Activated T-helper 2 cell treated with anti-CD3 and anti-CD28 coated beads, Interferon-gamma antibody, Interleukin-2, Interleukin-4, amounts not matched to agents 10 μg/mL and 5 μg/mL and 100 μg/mL, durations not matched to agents 14 hours and 24 hours and 36 hours (primary cell): ENCODE measurements at places on chromosomes 2 and 18. TPM values are rescaled to one million over a fixed set of nuclear protein-coding genes. Genes with fewer than 3 reads are reported as not detected.

DNA sequence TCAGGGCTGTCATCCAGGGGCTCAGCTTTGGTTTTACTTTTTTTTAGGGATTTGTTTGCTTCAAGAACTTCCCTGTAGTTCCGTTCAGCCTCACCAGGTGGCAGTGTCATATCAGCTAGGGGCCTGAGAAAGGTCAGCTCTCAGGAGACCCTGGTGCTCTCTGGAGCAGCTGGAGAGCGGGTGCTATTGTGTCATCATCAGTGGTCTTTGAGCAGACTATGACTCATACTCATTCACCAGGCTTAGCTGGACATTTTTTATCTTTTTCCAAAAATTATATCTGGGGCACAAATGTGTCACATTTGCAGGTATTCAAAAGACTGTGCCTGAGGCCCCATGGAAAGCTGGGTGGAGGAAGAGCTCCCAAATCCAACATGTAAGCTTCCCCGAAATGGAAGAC is 24.4 kb downstream of the ZNF892 start:
- H3K4me1 ChIP-seq = no peaks in the 10 kb centered on the region
- DNase-seq = no peak
- no peaks in the 10 kb centered on the region for H3K27me3 ChIP-seq
- no peak overlapping the region for H3K27ac ChIP-seq
- no peaks in the 10 kb centered on the region for H3K36me3 ChIP-seq

DNA sequence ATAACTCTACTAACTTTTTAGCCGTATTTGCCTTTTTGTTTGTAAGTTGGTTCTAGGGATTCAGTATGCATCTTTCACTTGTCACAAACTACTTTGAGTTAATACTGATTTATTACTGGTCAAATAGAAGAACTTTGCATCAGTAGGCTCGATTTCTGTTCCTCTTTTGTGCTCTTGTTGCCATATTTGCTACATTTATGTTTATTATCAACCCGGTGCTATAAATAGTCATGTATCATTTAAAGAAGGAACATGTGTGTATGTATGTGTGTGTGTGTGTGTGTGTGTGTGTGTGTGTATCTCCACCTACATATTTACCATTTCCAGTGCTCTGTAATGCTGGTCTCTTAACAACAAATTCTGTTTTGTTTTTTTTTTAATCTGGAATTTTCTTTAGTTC is 79.6 kb upstream of the B3GNT7 start:
- no peaks in the 10 kb centered on the region for H3K36me3 ChIP-seq
- peaks cover 8% of the 10 kb centered on the region for H3K27me3 ChIP-seq
- no peaks in the 10 kb centered on the region for H3K4me1 ChIP-seq
- no peak overlapping the region for H3K27ac ChIP-seq
- no peak overlapping the region for H3K4me3 ChIP-seq
- DNase-seq = no peak

- H3K27ac ChIP-seq = no peak overlapping the region
- peaks cover 6% of the 10 kb centered on the region for H3K27me3 ChIP-seq
- no peak overlapping the region for H3K4me3 ChIP-seq
- H3K36me3 ChIP-seq = no peaks in the 10 kb centered on the region
Measured at GRCh38 chr2:69704446-69704845, 37.5 kb upstream of the ANXA4 start.

GRCh38 chr18:47931718-47932103 is 1.3 kb upstream of the SMAD2 start:
- peak overlapping the region; percentile 83 for H3K4me3 ChIP-seq
- peak; percentile 39 for DNase-seq
- H3K27ac ChIP-seq = peak overlapping the region; percentile 92
- peaks cover 41% of the 10 kb centered on the region for H3K4me1 ChIP-seq
- peaks cover 28% of the 10 kb centered on the region for H3K36me3 ChIP-seq

- H3K4me1 ChIP-seq = no peaks in the 10 kb centered on the region
- no peak overlapping the region for H3K27ac ChIP-seq
- H3K36me3 ChIP-seq = no peaks in the 10 kb centered on the region
- no peak for DNase-seq
- no peak overlapping the region for H3K4me3 ChIP-seq
- H3K27me3 ChIP-seq = no peaks in the 10 kb centered on the region
Measured at GRCh38 chr18:42743373-42744138, 371.9 kb downstream of the RIT2 start.

GRCh38 chr18:250685-251084 is 17.2 kb downstream of the THOC1 start:
- H3K27me3 ChIP-seq = no peaks in the 10 kb centered on the region
- no peak for DNase-seq
- no peak overlapping the region for H3K27ac ChIP-seq
- peaks cover 67% of the 10 kb centered on the region for H3K36me3 ChIP-seq
- H3K4me1 ChIP-seq = no peaks in the 10 kb centered on the region
- no peak overlapping the region for H3K4me3 ChIP-seq

DNA sequence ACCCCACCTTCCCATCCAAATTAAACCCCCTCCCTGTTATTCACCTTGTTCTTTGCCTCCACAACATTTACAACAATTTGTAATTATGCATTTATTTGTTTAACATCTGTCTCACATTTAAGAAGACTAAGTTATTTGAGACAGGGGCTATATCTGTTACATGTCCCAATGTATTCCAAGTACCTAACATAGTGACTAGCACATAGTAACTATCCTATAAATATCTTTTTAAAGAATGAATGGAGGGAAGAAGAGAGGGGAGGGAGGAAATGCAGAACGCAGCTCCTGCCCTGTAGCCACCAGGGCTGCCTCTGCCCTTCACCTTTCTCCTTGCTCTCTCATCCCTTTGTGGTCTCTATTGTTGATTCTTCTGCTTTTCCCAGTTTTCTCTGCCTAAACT is 40.6 kb downstream of the HDHD2 start:
- H3K4me3 ChIP-seq = no peak overlapping the region
- no peaks in the 10 kb centered on the region for H3K27me3 ChIP-seq
- no peaks in the 10 kb centered on the region for H3K4me1 ChIP-seq
- H3K36me3 ChIP-seq = peaks cover 45% of the 10 kb centered on the region
- DNase-seq = no peak

GRCh38 chr2:169363560-169364150 is 1.3 kb upstream of the LRP2 start:
- H3K4me1 ChIP-seq = peaks cover 36% of the 10 kb centered on the region
- H3K4me3 ChIP-seq = peak overlapping the region; percentile 90
- H3K27me3 ChIP-seq = peaks cover 49% of the 10 kb centered on the region

DNA sequence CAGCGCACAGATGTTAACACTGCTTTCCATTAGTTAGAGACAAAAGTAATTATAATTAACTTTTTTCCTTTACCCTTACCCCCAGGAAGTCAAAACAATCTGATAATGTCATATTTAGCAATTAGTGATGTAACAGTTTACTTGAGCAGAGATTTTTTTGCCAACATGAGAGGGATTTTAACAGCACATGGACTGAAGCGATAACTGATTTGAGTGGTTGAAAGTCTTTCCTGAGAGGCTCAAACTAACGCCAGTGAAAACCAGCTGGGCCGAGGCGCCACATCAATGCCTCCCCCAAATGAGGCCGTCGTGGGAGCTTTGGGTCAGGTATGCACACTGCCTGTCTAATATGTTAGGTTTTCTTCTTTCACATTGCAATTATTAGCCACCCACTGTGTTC is 469.9 kb upstream of the SMIM21 start:
- H3K36me3 ChIP-seq = no peaks in the 10 kb centered on the region
- H3K27me3 ChIP-seq = no peaks in the 10 kb centered on the region

DNA sequence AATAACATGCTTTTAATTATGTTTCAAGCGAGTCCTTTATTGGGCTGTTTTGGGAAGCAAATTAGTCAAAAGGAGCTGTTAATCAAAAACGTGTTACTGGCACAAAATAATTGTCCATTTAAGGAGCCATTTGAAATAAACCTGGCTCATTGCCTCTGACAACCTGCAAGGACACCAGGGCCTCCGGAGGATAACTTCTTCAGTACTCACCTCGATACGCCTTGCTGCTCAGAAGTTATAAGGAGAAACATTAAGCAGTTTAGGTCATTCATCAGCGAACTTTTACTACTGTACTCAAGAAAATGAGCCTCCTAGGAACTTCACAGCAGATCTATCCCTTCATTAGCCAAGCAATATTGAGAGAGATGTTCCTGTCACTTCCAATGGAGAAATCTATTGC is 1579.2 kb upstream of the ACVR2A start:
- no peak overlapping the region for H3K4me3 ChIP-seq
- H3K27ac ChIP-seq = no peak overlapping the region
- DNase-seq = no peak

DNA sequence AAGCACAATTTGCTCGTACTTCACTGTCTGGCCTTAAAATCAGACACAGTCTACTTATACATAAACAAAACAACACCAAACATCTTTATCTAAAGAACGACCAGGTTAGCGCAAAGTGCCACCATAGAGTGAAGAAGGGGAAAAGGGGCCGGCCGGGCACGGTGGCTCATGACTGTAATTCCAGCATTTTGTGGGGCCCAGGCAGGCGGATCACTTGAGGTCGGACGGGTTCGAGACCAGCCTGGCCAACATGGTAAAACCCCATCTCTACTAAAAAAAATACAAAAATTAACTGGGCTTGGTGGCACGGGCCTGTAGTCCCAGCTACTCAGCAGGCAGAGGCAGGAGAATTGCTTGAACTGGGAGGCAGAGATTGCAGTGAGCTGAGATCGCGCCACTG is 118.5 kb upstream of the RIOK3 start:
- H3K4me1 ChIP-seq = peaks cover 6% of the 10 kb centered on the region
- H3K27me3 ChIP-seq = no peaks in the 10 kb centered on the region
- DNase-seq = no peak
- peaks cover 8% of the 10 kb centered on the region for H3K36me3 ChIP-seq
- no peak overlapping the region for H3K27ac ChIP-seq

- no peak for DNase-seq
- no peak overlapping the region for H3K4me3 ChIP-seq
- peaks cover 5% of the 10 kb centered on the region for H3K27me3 ChIP-seq
- peaks cover 9% of the 10 kb centered on the region for H3K4me1 ChIP-seq
Measured at GRCh38 chr2:39535636-39536185, 98.6 kb upstream of the MAP4K3 start.

DNA sequence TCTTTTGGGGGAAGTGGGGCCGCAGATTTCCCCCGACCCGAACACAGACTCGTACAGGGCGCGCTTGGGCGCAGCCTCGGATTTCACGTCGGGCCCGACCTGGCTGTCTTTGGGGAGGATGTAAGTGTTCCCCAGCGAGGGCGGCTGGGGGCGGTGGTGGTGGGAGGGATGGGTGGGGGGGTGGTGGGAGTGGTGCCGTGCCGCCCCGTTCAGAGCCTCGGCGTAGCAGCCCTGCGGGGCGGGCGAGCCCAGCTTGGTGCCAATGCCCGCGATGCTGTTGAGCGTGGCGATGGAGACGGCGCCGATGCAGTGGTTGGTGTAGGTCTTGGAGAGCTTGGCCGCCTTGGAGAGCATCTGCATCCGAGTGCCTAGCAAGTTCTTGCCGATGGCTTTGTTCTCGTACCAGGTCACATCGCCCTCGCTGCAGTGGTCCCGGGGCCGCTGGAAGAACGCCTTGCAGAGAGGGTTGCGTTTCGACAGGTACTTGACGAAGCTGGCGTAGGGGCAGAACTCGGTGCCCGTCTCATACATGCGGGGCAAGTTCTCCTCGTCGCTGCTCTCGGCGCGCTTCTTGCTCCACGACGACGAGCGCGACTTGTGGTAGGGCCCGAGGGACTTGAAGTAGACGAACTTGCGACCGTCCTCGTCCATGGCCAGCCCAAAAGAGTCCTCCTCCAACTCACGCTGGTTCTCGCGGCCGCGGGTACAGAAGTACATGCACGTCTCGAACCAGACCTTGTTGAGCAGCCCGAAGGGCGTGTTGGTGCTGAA is 1.3 kb downstream of the KCTD1 start:
- no peak overlapping the region for H3K27ac ChIP-seq
- H3K27me3 ChIP-seq = peaks cover 20% of the 10 kb centered on the region
- peak overlapping the region; percentile 88 for H3K4me3 ChIP-seq
- peaks cover 14% of the 10 kb centered on the region for H3K36me3 ChIP-seq

DNA sequence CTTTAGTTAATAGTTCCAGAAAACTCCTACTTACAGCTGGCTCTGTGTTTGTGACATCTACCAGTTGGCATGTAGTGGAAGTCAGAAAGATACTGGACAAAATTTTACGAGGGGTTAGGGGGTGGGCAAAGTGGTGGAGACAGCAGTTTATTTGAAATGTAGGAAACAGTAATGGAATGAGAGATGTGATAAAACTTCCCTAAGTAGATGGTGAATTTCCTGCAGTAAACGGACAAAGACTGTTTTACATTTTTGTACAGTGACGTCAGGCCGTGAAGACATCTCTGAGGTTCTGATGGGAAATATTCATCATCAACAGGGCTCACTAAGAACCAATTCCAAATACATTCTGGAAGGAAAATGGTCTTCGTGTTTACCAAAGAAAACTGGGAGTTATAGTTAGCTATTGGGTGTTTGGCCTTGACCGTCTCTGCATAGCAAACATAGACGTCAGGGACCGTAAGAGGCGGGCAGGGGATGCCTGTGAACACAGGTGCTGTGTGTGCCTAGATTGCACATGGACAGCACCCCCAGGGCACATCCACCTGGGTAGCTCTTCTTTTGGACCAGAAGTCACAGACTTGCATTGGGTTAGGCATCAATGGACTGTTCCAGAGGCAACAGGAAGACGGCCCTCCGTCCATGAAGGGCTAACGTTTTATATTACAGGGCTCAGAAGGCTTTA is 131.5 kb downstream of the ZNF516 start:
- no peak overlapping the region for H3K4me3 ChIP-seq
- H3K27me3 ChIP-seq = no peaks in the 10 kb centered on the region
- H3K4me1 ChIP-seq = peaks cover 10% of the 10 kb centered on the region
- DNase-seq = no peak

- H3K36me3 ChIP-seq = no peaks in the 10 kb centered on the region
- no peaks in the 10 kb centered on the region for H3K27me3 ChIP-seq
- H3K4me3 ChIP-seq = no peak overlapping the region
Measured at GRCh38 chr2:118549503-118549902, 297.9 kb downstream of the EN1 start.

DNA sequence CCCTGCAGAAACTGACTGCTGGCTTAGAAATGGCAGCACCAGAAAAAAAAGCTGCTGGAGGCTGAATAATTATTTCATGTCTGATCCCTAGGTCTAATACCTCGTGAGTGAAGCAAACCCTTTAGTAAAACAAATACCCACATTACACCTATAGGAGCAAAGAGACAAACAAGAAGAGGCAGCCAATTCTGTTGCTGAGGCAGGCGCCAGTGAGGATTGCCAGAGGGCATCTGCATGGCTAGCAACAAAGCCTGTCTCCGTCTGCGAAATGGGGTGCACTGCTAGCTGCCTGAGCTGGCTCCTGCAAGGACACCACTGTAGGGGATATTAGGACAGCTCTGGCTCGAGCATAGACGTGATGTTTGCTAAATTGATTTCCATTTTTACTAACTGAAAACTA is 509.7 kb downstream of the TDRD15 start:
- H3K27me3 ChIP-seq = no peaks in the 10 kb centered on the region
- H3K27ac ChIP-seq = no peak overlapping the region
- H3K4me3 ChIP-seq = no peak overlapping the region
- no peaks in the 10 kb centered on the region for H3K36me3 ChIP-seq
- H3K4me1 ChIP-seq = no peaks in the 10 kb centered on the region
- no peak for DNase-seq

- H3K27me3 ChIP-seq = no peaks in the 10 kb centered on the region
- H3K4me1 ChIP-seq = no peaks in the 10 kb centered on the region
- H3K36me3 ChIP-seq = no peaks in the 10 kb centered on the region
- H3K4me3 ChIP-seq = no peak overlapping the region
- no peak overlapping the region for H3K27ac ChIP-seq
Measured at GRCh38 chr18:7415081-7415894, 151.8 kb upstream of the PTPRM start.

GRCh38 chr18:79556829-79557585 is 122.6 kb upstream of the CTDP1 start:
- H3K4me3 ChIP-seq = no peak overlapping the region
- H3K4me1 ChIP-seq = no peaks in the 10 kb centered on the region
- no peaks in the 10 kb centered on the region for H3K36me3 ChIP-seq
- no peak overlapping the region for H3K27ac ChIP-seq

TMEM127 gene
- total RNA-seq = 29.0 and 30.4 TPM in 2 replicates

KYNU gene
- total RNA-seq = 0.11 TPM in 1 of 2 replicates, not detected in the other

HOXD3 gene
- total RNA-seq = not detected in 2 replicates

MFSD2B gene
- 0.14 TPM in 1 of 2 replicates, not detected in the other for total RNA-seq

EPB41L5 gene
- total RNA-seq = 0.94 and 1.5 TPM in 2 replicates

ARHGAP28 gene
- not detected in 2 replicates for total RNA-seq

SPP2 gene
- not detected in 2 replicates for total RNA-seq
